Stimulated activated CD4-positive, alpha-beta T cell treated with anti-CD3 and anti-CD28 coated beads, Interleukin-1b, Interleukin-23, amount 100 ng/mL, for 1 hour (primary cell): ENCODE measurements at places on chromosomes 5 and 9.

- no peak for DNase-seq
Measured at GRCh38 chr9:134942011-134942787, 24.5 kb upstream of the FCN1 start.

GRCh38 chr9:8815931-8816330 lies 1016.4 kb upstream of the DMAC1 start:
- DNase-seq, result no peak

GRCh38 chr5:126794157-126794828 lies 17.4 kb downstream of the LMNB1 start:
- DNase-seq, result no peak

GRCh38 chr9:38029915-38030638 lies 39.0 kb downstream of the SHB start:
- no peak for DNase-seq

- DNase-seq, result no peak
Measured at GRCh38 chr9:106864373-106865143, 1.6 kb downstream of the ZNF462 start.

- peak; percentile 29 for DNase-seq
Measured at GRCh38 chr9:74777136-74777879, 110.4 kb downstream of the TRPM6 start.

DNA sequence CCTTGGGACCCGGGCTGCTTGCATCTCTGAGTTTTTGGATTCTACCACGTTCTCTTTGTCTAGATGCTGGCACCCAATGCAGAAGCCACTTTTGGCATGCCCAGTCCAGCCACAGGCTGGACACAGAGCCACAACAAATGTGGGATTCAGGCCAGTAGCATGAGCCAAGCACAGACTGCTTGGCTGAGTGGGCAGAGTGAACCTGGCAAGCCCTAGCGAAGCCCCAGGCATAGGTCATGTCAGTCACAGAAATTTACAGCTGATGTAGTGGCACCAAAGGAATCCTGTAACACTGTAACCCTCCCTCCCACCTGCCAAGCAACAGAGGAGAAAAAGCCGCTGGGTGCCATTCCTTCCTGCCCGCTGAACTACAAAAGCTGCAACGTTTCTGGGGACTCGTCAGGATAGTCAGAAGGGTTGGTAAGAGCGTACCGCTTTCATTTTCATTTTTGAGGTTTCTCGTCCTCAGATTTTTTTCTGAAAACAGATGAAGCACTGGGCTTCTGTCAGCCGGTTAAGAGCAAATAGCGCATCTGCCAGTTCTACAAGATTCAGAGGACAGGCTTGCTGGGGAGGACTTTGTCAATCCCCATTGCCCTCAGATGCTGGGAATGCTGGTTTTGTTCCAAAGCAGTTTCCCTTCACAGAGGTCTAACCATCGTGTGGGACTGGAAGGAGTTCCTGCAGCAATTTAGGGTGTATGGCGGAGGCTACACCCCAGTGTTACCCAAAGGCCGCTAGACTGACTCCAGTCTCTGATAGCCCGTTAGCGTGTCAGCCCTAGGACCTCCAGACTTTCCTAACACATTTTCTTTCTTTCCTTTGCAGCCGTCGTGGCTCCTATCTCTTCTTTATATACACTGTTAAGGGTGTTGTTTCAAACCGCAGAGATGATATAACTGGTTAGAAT lies 399.0 kb downstream of the HTR1A start:
- DNase-seq, result no peak

DNA sequence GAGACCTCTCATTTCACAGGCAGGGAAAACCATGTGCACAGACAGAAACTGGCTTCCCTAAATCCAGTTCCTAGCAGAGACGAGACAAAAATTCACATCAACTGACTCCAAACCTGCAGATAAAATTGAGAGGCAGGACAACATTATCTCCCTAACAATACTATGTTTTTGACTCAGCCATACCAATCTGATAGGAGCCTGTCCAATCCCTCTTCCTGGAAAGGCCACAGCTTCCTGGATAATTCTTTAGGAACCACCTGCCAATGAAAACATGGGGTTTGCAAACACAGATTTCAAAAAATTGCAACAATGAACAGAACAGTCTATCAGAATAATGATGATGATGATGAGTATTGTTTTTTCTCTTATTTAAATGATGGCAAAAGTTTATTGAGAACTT lies 22.4 kb downstream of the SH3TC2 start:
- DNase-seq, result no peak

- no peak for DNase-seq
Measured at GRCh38 chr5:170697031-170697430, 86.5 kb upstream of the GABRP start.

DNA sequence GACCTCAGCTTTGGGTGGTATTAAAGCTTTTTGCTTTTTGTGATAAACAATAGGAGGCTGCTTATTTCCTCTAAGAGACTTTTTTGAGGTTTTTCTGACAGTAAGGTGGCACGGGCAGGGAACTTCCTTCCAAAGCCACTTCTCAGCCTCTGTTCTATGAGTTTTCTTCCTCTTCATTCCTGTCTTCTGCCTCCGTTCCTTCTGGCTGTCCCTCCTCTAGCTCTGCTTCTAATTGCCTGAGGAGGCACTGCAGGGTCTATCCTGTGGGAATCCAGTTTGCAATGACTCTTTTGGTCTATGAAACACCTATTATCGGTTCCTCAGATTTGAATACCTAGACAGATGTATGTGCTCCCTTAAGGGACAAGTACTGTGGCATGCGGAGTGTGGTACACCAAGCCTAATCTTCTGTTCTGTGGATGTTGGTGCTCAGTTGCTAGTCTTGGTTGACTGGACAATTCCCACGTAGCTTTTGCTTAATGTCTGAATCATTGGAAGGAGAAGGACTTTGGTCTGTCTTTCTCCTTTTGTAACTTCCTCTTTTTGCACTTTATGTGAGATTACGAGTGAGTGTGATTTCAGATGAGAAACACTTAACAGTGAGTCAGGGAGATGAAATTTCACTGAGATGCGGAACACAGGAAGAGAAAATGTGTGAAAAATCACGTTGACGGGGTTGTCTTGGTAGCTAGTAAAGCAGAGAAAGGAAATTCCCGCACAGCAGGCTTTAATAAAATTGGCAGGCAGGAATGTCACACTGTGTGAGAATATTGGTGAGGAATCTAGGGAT lies 305.2 kb downstream of the EFNA5 start:
- DNase-seq, result no peak

GRCh38 chr5:146461319-146461718 lies 14.2 kb downstream of the TCERG1 start:
- no peak for DNase-seq

- no peak for DNase-seq
Measured at GRCh38 chr9:89594811-89595550, 9.8 kb upstream of the GADD45G start.

DNA sequence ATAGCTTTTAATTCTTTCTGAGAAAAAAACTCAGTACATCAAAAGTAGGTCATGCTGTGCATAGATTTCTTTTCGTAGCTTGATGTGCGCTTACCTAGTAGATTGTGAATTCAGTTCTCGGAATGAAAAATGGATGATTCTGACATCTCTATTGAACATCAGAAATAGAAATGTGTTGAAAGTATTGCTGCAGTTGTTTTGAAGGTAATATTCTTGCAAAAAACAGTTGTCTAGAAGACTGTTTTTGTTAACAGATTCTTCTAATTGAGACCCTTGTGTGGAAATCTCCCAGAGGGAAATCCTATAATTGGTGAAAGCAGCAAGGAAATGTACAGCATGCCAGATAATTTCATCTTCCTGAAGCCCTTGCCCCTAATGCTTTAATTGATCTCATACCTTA lies 54.5 kb downstream of the MACIR start:
- no peak for DNase-seq

DNA sequence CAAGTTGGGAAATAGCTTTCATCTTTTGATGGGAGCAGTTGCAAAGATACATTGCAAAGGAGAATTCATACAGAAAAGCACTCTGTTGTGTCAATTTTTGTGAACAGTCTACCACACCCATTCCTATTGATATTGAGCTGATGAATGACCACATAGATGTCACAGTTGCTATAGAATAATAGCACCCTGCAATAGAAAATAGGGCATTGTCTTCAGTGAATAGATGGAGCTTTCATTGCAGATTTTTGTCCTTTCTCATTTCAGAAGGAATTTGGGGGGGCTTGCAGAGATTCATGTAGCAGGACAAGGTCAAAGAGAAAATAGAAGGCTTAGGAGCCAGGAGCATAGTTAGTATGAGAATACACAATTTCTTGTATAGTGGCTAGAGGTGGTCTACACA lies 237.9 kb downstream of the TMEM38B start:
- no peak for DNase-seq

DNA sequence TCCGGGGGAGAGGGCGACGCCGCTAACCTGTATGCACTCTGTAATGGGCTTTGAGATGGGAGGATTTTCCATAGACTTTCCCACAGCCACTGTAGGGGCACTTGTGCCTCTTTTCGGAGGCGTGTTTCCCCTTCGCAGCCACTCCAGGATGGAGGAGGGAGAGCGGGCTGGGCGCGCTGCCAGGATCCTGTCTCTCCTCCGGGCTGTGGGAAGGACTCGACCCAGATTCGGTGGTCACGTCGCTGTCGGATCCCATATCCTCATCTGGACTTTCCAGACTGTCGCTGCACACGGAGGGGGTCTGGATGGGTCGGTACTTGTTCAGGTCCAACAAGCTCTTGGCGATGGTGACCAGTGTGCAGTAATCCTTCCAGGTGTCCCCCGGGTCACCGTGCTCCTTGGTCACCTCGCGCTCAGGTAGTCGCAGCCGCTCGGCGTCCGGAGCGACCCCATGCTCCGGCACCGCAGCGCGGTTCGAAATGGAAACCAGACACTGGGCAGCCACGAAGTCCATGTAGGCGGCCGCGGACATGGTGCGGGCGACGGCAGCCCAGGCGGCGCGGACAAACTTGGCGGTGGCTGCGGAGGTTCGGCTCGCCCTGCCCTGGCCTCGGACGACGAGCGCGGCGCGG lies 1.5 kb downstream of the KLF9 start:
- no peak for DNase-seq

DNA sequence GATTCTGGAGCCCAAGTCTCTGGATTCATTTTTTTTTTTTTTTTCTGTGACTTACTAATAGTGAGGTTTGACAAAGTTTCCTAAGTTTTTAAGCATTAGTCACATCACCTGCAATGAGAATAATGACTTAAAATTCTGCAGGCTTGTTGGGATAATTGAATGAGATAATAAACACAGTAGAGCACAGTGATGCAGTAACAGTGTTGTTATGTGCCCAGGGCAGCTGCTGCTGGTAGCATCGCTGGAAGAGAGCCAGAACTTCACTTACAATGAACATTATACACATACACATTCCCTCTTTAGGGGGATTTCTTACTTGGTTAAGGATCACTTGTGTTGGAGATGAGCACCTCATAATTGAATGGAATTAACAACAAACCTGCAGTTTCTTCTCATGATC lies 78.9 kb downstream of the ALDH7A1 start:
- DNase-seq, result no peak

GRCh38 chr5:69206528-69207190 lies 17.3 kb downstream of the CENPH start:
- DNase-seq, result no peak

GRCh38 chr5:1479581-1480188 lies 34.4 kb upstream of the SLC6A3 start:
- DNase-seq, result peak; percentile 22

- peak; percentile 90 for DNase-seq
Measured at GRCh38 chr9:124869986-124870560, 8.1 kb downstream of the ARPC5L start.

- DNase-seq, result no peak
Measured at GRCh38 chr5:18968966-18969365, 1019.0 kb downstream of the CDH18 start.

- no peak for DNase-seq
Measured at GRCh38 chr5:44565902-44566301, 176.7 kb upstream of the FGF10 start.

DNA sequence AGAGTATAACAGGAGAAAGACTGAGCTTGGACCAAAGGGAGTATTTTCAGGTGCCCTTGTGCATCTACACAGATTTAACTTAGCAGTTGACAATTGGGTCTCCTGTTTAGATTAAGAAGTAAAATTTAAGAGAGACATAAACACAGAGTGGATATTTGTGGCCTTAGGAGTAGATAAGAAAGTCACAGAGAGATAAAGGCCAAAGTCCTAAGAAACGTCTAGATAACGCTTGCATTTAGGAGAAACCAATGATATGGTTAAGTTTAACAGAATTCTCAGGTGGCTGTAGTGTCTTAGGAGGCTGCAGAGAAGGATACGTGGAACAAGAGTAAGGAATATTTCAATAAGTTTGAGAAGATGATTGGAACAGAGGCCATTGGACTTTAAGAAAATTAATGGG lies 155.0 kb upstream of the DAB2 start:
- no peak for DNase-seq

- DNase-seq, result no peak
Measured at GRCh38 chr9:73880101-73880500, 617.0 kb upstream of the RORB start.

GRCh38 chr9:134175808-134176598 lies 11.6 kb upstream of the RNU6ATAC start:
- DNase-seq, result no peak

GRCh38 chr9:131728546-131728910 lies 11.3 kb downstream of the RAPGEF1 start:
- DNase-seq, result no peak

DNA sequence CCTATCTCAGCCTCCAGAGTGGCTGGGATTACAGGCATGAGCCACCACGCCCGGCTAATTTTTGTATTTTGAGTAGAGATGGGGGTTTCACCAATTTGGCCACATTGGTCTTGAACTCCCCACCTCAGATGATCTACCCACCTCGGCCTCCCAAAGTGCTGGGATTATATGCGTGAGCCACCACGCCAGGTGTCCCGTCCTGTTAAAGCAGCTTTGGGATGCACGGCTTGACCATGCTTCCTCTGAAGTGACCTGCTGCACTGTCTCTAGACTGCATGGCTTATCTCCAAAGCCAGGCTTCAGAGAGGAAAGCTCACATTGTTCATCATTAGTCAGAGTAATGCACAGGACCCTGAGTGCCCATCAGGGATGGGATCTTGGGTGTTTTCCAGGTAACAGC lies 45.4 kb downstream of the SEMA4D start:
- no peak for DNase-seq

- DNase-seq, result no peak
Measured at GRCh38 chr9:110541950-110542349, 37.6 kb downstream of the SVEP1 start.

DNA sequence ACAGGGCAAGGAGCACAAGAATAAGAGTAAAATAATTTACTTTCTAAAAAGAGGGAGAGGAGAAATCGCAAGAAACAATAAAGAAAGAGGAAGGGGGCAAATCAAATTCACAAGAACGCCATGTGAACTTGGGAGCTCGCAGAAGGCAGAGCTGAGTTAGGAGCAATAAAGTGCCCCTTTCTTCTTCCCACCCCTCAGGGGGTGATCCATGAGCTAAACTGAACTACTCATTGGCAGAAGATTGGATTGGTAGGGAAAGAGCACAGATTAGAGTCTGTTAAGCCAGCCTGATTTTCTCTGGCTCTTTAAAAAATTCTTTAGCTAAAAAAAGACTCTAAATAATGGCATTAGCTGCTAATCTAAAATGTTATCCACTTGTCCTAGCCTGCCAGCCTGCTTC lies 307.5 kb downstream of the EBF1 start:
- DNase-seq, result no peak

- DNase-seq, result no peak
Measured at GRCh38 chr5:14331386-14331781, 188.2 kb downstream of the TRIO start.
